Bone marrow (tissue), 2 donors: ENCODE measurements at places on chromosomes 4 and X.
A peak's percentile ranks its signal among the peaks of the same experiment; 100 is the strongest.

GRCh38 chrX:107707866-107708265 lies 67.7 kb downstream of the TSC22D3 start:
- DNase-seq, result no peak

GRCh38 chr4:108702960-108703359 lies 52.6 kb downstream of the OSTC start:
- DNase-seq, result no peak

GRCh38 chr4:186241616-186242015 lies 14.3 kb downstream of the KLKB1 start:
- DNase-seq, result no peak

- no peak for DNase-seq
These were observed 64.2 kb downstream of the SPINK2 start for GRCh38 chr4:56757261-56757746.

GRCh38 chr4:25441519-25442117 lies 64.6 kb downstream of the ANAPC4 start:
- DNase-seq, result no peak

DNA sequence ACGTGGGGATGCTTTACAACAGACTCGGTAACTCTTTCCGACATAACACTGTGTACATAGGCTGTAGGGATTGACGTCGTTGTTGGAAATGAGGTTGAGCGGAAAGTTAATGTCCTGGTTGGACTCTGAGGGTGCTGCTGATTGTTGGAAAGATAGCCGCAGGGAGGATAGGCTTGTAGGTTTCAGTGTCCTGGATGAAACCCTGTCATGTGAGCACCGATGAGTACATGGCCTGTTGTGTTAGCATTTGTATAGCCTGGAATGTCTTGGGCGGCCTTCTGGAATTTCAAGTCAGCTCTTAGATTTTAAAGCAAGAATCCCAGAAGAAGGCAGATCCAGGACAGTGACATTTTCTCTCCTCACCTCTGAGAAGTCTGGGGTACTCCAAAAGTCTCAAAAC lies 63.3 kb downstream of the TBC1D14 start:
- DNase-seq, result no peak

DNA sequence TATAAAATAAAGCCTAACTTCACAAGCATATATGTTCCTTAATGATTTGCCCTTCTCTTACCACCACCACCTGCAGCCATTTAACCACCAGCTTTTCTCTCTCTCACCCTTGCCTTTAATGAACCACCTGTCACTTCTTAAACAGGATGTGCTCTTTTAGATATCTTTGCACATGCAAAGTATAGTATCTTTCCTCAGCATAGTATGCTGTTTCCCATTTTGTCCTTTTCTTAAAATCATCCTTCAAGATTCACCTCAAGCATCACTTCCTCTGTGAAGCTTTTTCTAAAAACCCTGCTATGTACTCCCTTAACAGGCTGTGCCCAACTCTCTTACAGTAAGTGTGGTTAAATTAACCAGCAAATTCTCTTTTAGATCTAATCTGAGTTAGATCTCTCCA lies 8.2 kb upstream of the CNOT6L start:
- DNase-seq, result no peak

- DNase-seq, result no peak
These were observed 87.1 kb upstream of the MAPK10 start for GRCh38 chr4:86446996-86447395.

GRCh38 chr4:4941751-4942150 lies 77.5 kb downstream of the CYTL1 start:
- DNase-seq, result no peak

DNA sequence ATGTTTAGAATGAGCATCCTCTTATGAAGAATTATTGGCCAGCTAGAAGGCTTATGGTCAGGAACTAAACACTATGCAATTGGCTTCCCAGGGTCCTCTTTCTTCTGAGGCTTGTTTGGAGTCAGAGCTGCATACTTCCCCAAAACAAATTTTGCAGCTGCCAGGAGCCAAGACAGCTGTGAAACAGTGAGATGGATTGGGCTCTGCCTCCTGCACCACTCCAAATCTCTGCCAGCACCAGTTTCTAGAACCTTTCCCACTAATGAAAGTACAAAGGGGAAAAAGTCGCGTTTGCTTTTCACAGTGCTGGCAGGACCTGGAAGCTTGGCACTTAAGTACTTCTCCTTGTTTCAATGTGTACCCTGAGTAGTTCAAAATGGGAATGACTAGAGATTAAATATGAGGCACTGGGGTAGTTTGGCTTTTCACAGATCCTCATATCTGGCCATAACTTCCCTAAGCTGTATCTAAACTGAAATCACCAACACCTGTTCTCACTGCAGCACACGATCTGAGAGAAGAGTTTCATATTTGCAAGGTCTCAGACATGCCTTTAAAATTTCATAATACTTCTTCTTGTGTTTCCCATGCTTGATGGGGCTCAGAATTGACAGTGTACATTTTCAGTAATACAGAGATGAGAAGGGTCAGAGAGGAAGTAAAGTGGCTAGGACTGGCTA lies 20.7 kb upstream of the AR start:
- no peak for DNase-seq

DNA sequence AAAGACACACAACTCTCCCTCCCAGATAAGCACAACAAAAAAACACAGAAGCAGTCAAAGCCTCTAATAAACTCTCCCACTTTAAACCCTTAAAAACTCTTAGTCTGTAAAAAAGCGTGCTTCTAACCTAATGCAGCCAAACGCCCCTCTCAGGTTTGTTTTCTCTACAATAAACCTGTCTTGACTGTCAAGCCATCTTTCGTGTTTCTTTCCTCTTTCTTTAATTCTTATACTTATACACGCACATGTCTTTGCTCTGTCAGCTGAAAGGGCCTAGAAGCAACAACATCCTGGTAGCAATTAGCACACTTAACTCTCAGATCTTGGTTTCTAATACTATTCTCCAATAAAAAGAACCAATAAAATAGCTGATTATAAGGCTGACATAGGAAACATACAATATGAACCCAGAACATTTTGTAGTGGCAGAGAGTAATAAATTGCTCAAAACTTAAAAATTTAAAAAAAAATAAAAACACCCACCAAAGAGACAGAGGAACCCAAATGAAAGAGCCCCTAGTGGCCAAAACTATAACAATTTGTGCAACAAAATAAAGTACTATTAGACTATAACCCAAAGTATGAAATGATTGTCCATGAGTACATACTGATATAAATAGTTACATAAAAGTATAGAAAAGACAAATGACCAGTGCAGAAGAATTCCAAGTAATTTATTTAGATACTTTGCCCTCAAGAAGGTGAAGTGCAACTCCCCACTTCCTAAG lies 440.4 kb upstream of the ADGRL3 start:
- no peak for DNase-seq

- no peak for DNase-seq
These were observed 103.5 kb downstream of the TECRL start for GRCh38 chr4:64305565-64306254.

DNA sequence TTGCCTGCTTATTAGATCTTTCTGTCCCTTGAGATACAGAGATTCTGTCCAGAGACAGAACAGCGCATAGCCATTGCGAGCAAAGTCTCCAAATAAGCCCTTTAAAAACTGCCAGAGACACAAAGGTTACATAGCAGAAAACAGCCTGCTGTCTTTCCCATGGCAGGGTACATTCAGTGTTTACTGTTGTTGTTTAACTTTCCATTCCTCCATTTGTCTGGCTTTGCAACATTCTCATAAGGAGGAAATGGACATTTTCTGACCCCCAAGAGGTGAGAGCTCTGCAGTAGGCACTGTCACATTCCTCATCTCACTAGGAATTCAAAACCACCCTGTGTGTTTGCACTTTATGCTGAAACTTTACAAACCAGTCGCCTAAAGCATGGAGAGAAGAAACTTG lies 48.3 kb downstream of the PDE5A start:
- no peak for DNase-seq

GRCh38 chrX:48179691-48180090 lies 16.9 kb downstream of the SSX5 start:
- no peak for DNase-seq

GRCh38 chrX:129690435-129690834 lies 35.7 kb upstream of the APLN start:
- no peak for DNase-seq

GRCh38 chrX:12999422-12999821 lies 24.5 kb downstream of the TMSB4X start:
- no peak for DNase-seq

DNA sequence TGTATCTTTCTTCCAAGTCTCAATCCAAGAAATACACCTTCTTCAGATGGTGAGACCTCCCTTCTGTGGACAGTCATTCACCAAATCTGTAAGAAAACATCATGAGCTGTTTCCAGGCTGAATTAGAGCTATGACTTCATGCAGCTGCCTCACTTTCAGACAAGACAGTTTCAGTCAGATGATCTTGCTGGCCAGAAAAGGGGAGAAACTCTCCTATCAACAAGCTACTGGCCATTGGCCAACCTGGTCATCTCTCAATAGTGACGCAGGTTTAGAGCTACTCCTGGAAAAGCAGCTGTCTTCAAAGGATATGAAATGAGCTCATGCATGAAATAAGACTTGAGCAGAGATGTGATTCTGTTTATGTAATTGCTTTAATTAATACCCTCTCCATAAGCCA lies 69.6 kb upstream of the NDP start:
- no peak for DNase-seq

GRCh38 chr4:116531026-116531425 lies 554.4 kb downstream of the TRAM1L1 start:
- no peak for DNase-seq

- no peak for DNase-seq
These were observed 3.6 kb upstream of the FATE1 start for GRCh38 chrX:151712253-151712652.

GRCh38 chrX:134588806-134589205 lies 69.5 kb downstream of the PLAC1 start:
- no peak for DNase-seq

DNA sequence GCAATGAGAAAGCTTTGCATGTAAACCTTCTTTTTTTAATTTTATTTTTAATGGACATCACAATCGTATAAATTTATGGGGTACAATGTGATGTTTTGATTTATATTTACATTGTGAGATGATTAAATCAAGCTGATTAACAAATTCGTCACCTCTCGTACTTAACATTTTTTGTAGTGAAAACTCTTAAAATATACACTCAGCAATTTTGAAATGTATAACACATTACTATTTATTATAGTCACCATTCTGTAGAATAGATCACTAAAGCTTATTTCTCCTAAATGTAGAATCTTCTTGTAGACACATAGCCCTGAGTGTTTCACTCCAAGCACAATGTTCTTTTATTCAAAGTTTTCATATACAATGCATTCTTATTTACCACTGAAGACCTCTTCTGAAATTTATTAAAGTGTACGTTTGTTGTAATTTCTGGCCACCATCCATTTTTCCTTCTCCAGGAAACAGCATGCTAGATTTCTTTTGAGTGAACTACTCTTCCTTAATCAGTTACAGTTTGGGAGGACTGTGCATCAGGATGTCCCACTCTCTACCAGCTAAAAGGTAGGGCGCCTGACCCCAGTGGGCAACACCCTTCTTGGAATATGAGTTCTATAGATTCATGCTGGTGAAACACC lies 4.4 kb upstream of the RBBP7 start:
- no peak for DNase-seq

- peak; percentile 91 for DNase-seq
These were observed 549 bp downstream of the CPEB2 start for GRCh38 chr4:15002659-15003400.

GRCh38 chr4:24625091-24625490 lies 40.7 kb upstream of the DHX15 start:
- no peak for DNase-seq

DNA sequence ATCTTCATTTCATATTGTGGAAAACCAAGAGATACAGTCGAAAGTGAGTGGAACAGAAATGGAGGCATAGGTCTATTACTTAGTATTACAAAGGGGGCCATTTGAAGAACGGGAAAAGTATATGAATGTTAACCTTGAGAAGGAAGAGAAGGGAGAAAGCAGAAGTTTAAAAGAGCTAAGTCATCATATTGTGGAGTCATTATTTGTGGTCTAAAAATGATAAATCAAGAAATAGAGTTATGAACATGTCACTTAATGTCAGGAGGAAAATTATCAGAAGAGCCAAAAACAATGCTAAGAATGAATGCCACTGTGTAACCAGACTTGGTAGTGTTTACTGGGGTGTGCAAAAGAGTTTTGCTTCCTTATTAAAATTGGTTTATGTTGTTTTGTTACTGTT lies 589.5 kb upstream of the LCORL start:
- no peak for DNase-seq

DNA sequence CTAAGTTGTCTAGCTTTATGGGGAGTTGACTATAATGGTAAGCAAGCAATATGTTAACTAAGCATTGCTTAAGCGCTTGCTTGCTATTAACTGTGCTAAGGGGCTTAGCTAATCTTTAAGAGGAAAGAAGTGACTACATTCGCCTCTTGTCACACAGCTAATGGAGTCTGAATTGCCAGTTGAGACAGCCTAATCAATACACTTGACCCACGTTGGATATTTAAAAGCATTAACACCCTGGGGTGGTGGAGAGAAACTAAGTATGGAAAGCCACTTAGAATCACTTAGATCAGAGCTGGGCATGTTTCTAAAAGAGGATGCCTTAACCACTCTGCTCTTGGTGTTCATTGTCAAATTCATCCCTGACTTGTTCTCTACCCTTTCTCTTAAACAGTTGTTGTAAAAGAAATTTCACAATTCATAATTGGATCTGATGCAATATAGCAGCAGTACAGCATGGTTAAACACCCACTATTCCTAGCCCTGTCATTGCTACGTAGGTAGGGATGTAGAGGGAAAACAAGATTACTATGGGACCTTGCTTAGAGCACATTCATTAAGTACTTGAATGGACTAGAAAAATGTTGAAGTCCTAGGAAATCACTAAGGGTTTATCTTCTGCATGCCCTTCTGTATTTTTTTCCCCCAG lies 3.5 kb downstream of the ZAR1 start:
- DNase-seq, result no peak

GRCh38 chr4:38672397-38673129 lies 8.6 kb downstream of the KLF3 start:
- DNase-seq, result no peak

GRCh38 chrX:107537815-107538214 lies 88.4 kb downstream of the FRMPD3 start:
- peak; percentile 7 for DNase-seq

DNA sequence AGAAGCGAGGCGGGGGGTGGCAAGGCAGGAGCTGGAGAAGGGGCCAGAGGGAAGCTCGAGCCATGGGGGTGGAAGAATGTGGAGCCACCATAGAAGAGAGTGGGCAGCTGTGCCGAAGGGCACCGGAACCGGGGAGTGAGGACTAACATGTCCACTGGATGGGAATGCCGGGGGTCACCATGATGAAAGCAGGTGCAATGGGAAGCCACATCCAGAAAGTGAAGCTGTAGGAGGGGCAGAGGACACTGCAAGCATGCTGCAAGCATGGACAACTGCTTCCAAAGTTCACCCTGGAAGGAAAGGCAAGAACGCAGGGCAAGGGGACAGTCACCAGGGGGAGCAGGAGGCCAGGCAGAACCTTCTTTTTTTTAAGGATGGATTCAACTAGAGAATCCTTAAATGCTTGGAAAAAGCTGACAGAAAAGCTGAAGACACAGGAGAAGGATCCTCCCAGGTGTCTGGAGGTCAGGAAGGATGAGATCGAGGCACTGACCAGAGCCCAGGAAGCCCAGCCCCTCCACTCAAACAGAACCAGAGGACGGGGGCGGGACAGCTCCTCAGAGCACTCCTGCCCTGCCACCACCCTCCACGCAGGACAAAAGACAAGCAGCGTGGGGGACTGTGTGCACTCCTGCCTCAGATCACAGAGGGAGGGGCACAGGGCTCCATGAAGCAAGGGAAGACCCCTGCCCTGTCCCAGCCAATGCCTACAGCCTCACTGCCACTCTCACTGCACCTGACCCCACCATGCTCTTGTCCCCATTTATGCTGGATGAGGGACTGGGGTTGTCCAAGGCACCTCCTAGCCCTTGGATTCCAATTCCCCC lies 169.2 kb downstream of the AFAP1 start:
- DNase-seq, result no peak
